ENCODE measurements at places on chromosomes 2 and 18.

- DNase-seq, result no peak
Measured at GRCh38 chr18:7195266-7195665, 35.6 kb upstream of the LRRC30 start.

DNA sequence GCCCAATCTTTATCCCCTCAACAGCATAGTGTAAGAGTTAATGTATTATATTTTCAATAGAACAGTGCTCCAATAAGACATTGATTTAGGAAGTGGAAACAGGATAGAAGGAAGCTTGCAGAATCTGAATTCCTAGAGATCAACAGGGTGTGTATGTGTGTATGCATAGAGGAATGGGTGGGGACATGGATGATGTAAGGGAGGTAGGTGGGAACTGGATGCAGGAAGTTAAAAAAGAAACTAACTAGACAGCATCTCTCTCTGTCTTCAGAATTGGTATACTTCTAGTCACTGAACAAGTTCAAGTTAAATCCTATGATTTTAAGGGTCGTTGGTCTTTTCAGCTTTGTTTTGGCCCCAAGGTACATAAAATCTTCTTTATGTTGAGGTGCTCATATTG lies 196.6 kb downstream of the PMAIP1 start:
- no peak for DNase-seq

GRCh38 chr18:72235422-72235821 lies 308.7 kb downstream of the CBLN2 start:
- DNase-seq, result no peak

GRCh38 chr2:241986836-241987641 lies 117.5 kb downstream of the RTP5 start:
- no peak for DNase-seq

- no peak for DNase-seq
Measured at GRCh38 chr2:78416625-78417300, 608.7 kb upstream of the REG3G start.

- DNase-seq, result no peak
Measured at GRCh38 chr2:1823187-1824169, 79.2 kb upstream of the PXDN start.

GRCh38 chr18:23054553-23054952 lies 80.7 kb upstream of the CABLES1 start:
- DNase-seq, result no peak

DNA sequence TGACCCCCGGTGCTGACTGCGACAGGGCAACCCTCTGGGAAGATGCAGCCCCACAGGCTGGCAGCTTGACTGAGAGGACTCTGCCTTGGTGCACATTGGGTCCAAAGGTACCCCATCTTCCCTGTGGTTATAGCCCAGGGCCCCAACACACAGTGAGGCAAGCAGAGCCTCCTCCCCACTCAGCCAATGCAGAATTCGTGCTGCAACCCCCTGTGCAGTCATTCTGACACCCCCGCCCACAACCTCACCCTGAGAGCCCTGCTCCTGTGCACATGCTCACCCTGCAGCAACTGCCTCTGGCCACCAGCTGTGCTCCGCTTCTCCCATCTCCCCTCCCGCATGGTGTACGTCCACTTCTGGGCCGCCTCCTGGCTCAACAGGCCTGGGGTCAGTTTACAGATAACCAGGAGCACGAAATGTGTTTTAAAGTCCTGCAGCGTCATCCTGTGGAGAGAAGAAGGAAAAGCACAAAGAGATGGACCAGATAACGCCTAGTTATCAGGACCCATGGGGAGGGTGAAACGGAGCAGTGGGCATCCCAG lies 24.4 kb downstream of the CAPN14 start:
- no peak for DNase-seq

DNA sequence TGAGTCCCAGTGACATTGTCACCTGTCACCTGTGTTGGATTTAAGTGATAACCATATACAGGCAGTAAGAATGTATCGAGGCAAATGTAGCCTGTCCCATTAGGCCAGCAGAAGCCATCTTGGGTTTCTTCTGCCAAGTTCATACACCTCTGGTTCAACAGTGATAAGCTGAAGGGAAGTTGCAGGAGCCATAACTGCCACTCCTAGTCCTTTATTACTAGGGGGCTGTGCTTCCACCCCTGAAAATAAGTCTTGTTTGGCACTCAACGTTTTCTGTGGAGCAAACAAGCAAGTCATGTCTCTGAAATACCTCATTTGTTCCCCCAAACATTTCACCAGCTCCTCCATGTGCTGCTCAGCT lies 58.1 kb upstream of the ALPP start:
- DNase-seq, result no peak

GRCh38 chr2:222100704-222101699 lies 197.8 kb downstream of the PAX3 start:
- no peak for DNase-seq

DNA sequence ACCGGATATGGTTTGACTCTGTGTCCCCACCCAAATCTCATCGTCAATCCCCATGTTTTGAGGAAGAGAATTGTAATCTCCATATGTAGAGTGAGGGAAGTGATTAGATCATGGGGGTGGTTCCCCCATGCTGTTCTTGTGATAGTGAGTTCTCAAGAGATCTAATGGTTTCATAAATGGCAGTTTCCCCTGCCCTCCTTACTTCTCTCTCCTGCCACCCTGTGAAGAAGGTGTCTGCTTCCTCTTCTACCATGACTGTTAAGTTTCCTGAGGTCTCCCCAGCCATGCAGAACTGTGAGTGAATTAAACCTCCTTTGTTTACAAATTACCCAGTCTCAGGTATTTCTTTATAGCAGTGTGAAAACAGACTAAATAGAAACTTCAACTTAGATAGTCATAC lies 69.5 kb downstream of the SESTD1 start:
- no peak for DNase-seq

DNA sequence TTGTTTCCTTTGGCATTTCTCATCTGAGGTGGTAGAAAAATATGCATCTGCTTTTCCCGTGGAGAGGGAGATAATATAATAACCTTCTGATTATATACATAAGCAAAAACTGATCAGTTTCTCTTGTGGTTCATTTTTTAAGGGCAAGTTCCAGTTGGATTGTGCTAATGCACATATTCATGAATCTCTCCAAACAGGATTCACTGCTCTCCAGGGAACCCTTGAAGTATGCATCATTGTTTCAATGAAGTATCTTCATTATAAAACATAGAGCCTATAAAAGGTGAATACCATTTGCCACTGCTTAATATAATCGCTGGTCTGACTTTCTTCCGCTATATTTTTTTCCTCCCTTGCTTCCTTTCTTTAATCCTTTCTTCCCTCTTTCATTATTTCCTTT lies 384.7 kb downstream of the FIGN start:
- DNase-seq, result no peak

GRCh38 chr18:78781601-78781960 lies 198.0 kb upstream of the SALL3 start:
- no peak for DNase-seq

GRCh38 chr2:58030771-58031170 lies 15.8 kb upstream of the VRK2 start:
- no peak for DNase-seq

- DNase-seq, result peak; percentile 66
Measured at GRCh38 chr2:64859312-64860212, 129.6 kb upstream of the SLC1A4 start.

DNA sequence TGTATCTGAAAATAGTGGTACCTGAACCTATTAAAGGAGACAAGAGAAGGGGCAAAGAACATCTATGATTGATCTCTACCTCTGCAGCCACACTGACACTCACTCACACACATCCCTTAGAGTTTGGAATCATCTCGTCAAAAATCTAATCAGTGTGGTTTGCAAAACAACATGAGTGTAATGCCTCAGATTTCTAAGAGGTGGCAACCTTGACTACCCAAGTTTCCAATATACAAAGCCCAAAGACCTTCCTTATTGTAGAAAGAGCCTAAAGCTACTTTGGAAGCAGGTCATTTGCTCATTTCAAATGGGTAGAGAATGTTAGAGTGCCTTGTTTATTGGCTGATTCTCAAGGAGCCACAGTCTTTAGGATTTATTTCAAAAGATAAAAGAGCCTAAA lies 444.9 kb downstream of the ARHGAP15 start:
- no peak for DNase-seq

DNA sequence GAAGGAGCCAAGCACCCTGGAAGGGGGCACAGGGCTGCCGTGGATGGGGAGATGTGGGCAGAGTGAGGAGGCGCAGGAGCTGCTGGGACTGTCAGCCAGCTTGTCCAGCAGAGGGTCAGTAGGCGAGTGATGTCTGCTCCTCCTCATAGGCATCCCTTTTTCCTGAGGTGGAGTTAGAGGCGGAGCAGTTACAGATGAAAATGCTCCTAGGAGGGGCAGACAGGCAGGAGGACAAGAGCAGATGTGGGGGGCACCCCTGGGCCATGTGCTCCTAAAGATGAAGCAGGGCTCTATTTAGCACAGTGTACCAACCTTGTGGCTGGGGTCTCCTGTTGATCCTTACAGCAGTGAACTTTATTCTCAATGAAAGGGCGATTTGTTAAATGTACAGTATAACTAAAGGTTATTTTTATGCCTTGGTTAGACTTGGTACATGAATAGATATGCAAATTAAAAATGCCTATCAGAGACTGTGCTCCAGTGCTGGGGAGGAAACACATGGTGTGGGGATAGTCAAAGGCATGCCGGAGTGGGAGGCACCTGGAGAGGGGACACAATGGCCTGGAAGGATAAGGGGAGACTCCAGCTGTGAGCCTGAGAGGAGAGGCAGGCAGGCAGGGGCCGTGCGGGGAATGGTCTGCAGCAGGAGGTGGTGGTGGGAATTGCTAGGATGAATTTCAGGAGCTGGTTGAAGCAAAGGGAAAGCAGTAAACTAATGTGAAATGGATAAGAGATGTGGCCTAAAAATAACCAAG lies 175.3 kb downstream of the CLIP4 start:
- no peak for DNase-seq

GRCh38 chr18:26502823-26503222 lies 45.5 kb downstream of the KCTD1 start:
- DNase-seq, result no peak

GRCh38 chr2:154912215-154912614 lies 213.7 kb downstream of the KCNJ3 start:
- DNase-seq, result no peak

DNA sequence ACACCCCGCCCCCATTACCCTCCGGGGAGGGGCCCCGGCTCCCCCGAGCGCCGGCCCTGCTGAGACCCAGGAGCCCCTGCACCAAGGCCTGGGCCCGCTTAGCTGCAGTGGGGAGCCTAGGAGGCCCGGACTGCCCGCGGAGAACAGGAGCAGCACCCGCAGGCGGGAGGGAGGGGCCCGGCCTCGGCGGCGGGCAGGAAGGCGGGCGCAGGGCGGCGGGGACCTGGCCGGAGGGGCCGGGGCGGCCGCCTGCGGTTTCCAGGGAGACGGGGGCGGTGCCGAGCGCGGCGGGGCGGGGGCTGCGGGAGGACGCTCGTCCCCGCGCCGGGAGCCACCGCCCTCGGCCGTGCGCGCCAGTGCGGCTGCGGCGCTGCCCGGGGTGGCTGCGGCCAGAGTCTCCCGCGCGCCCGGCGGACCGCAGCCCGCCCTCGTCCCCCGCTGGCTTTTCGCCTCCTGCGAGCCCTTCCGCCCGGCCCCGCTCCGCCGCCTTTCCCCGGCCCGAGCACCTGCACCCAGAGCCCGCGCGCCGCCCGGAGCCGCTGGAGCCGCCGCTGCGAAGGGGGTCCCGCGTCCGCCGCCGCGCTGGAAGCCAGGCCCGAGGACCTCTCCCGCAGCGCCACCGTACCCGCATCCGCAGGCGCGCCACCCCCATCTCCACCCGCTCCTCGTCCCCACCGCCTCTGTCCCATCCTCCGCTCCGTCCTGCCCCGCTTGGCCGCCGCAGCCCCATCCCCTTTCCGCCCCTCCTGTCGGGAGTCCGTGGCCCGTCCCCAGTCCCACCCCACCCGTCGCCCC lies 17.2 kb downstream of the GPC1 start:
- peak; percentile 41 for DNase-seq

GRCh38 chr18:60421356-60422118 lies 49.0 kb upstream of the MC4R start:
- DNase-seq, result no peak
